Activated naive CD8-positive, alpha-beta T cell treated with anti-CD3 and anti-CD28 coated beads, Interleukin-2, amount 50 U/mL, for 16 hours (primary cell): ENCODE measurements at places on chromosomes 6 and 20.

- no peak for DNase-seq
Observed at GRCh38 chr6:131807321-131807643, 538 bp upstream of the ENPP1 start.

DNA sequence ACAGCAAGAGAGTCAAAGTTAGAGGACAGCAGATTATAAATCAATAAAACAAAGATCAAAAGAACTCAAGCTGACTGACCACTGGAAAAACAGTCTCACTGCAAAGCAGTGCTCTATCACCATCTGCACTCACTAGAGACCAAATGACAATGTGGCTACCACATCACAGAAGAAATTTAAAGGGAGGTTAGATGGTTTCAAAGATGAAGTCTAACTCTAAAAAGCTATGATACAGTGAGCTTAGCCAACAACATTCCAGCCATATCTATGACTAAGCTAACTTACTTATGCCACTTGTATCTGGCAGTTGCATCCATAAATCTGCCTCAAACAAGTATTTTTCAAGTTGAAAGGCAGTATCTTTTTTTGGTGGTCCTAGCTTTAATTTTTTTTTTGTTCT lies 68.6 kb downstream of the ARHGAP18 start:
- DNase-seq: no peak

GRCh38 chr6:140541288-140541687 lies 1166.8 kb upstream of the CITED2 start:
- no peak for DNase-seq

GRCh38 chr6:73520688-73521350 lies at the start of gene EEF1A1:
Gene EEF1A1, minus strand, starts transcription at chr6:73521032. Its CDS starts 1,006 bp downstream, at chr6:73520026.
- peak; percentile 100 for DNase-seq

- peak; percentile 18 for DNase-seq
Observed at GRCh38 chr6:111837641-111838500, 35.4 kb downstream of the FYN start.

GRCh38 chr20:54651252-54651651 lies 175.9 kb downstream of the DOK5 start:
- no peak for DNase-seq

DNA sequence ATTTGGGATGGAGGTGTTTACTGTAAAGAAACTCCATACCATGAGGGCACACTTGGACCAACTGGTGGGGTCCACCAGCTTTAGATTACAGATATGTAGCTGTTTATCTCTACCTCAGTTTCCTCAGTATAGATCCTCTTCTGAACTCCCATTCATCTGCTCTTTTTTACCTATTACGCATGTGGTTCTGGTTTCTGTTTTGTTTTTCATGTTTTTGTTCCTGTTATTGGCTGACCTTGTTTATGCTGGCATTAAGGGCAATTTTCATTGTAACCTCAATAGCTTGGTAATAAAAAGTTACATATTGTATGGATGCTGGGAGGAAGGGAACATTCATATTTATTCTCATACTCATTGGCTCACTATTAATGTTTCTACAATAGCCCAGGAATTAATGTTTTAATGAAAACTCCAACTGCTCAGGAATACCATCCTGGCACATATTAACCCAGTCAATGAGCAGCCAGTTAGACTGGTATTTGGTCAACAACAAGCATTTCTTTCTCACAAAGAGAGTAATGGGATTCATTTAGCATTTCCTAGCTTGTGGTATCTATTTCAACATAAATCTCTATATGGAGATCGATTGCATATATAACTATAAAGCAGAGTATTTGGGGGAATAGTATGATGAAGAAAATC lies 83.8 kb upstream of the FAM184A start:
- no peak for DNase-seq

DNA sequence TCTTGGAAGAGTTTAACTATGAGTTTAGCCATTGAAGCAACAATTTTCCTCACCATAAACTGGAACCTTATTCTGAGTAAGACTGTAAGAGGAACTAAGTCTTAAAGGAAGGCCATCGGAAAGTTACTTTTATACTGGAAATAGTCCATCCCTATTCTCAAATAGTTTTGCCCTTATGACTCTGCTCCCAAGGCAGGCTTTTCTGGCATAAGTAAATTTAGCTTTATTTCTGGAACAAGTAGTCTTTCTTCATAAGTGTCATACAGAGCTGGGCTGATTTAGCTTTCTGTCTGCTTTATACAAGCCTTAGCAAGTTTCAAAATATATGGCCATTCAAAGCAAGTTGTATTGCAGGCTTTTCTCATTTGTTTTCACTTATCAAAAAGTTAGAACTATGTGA lies 328.1 kb downstream of the HACE1 start:
- no peak for DNase-seq

- no peak for DNase-seq
Observed at GRCh38 chr20:4967752-4968477, 33.4 kb downstream of the SLC23A2 start.

- DNase-seq: no peak
Observed at GRCh38 chr6:106158816-106159215, 72.7 kb downstream of the PRDM1 start.

DNA sequence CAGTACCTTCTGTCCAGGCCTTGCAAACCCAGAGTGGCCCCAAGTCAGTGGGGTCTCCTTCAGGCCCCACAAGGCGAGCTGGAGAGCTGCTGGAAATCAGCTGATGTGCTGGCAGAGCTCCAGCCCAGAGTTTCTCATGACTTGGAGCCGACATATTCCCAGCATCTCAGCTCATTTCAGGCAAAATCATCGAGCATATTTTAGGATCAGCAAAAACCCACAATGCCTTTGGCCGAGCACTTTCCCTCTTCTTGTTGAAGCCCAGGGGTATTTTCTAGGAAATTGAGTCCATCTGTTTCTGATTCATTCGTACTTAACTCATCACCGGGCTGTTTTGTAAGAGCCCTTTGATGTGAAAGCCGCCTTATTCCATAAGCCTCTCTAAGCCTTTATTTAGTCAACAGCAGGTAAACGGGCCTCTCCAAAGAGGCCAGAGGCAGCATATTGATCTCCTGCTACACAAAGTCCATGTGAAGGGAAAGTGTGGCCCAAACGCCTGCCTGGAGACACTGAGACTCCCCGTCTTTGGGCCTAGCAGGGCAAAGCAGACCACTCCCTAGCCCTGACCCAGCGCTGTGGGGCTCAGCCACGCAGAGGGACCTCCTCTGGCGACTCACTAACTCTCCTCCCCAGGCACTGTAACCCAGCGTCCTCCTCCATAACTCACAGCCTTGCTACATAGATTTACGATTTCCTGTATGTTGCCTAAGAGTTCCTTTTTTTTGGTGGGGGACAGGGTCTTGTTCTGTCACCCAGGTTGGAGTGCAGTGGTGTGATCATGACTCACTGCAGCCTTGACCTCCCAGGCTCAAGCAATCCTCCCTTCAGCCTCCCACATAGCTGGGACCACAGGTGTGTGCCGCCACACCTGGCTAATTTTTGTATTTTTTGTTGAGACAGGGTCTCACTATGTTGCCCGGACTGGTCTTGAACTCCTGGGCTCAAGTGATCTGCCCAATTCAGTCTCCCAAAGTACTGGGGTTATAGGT lies 12.1 kb upstream of the C20orf203 start:
- no peak for DNase-seq

- no peak for DNase-seq
Observed at GRCh38 chr20:35093267-35093884, 769 bp upstream of the TRPC4AP start.

DNA sequence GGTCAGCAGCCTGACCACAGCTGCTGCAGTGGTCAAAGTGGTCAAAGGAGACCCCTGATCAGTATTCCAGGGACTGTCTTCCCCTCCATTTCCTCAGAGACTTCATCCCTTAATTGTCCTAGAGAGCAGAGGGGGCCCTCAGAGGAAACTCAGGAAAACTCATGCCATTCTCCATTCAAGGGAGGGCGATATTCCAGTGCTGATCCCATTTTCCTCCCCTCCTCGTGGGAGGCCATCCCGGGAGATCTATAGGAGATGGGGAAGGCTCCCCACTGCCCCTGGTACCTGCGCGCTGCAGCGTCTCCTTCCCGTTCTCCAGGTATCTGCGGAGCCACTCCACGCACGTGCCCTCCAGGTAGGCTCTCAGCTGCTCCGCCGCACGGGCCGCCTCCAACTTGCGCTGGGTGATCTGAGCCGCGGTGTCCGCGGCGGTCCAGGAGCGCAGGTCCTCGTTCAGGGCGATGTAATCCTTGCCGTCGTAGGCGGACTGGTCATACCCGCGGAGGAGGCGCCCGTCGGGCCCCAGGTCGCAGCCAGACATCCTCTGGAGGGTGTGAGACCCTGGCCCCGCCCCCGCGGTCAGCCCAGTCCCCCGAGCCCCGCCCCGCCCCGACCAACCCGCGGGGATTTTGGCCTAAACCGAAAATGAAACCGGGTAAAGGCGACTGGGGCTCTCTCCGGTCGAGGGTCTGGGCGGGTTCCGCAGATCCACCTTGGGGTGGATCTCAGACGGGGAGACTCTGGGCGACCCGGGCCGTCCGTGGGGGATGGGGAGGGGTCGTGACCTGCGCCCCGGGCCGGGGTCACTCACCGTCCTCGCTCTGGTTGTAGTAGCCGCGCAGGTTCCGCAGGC lies 878 bp downstream of the HLA-C start:
- no peak for DNase-seq

DNA sequence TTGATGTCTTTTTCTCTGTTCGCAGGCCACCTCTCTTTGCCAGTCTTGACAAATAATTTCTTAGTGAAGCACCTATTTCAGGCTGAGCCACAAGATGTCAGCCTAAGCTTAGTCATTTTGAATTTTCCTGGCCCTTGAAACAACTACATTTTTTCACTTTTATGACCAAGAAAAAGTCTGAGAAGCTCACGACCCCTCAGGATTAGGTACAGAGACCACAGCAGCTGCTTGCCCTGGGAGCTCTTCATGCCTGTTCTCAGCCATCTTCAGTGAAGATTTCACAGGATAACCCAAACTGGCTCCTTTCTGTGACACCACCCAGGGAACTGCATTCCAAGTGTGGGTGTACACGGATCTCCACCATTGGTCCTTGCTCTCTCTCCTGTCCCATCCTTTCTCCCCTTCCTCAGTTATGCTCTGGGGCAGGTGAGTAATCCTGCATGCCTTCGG lies 38.4 kb upstream of the SPTLC3 start:
- DNase-seq: no peak

GRCh38 chr6:122128445-122128844 lies 271.0 kb upstream of the HSF2 start:
- no peak for DNase-seq

DNA sequence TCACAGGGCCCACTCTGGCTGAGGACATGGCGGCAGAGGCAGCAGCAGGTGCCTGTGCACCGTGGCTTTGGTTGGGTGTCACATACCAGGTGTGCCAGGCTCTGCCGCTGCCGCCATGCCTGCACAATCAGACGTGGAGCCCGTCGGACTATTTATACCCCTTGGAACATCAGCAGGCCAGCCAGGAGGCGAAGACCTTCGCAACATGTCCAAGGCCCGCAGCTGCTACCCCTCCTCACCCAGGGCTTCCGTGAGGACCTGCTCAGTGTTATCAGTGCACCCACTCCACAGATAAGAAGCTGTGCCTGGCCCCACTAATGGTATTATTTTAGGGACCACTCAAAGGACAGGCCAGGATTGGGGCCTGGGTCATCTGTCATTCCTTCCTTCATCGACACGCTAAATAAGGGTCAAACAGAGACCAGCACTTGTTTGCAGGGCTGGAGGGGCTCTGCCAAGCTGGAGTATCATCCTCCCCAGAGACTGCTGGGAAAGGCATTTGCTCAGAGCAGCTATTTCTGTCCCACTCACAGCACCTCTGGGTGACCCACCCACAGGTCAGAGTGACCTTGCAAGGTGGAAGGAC lies 109.2 kb downstream of the BMP7 start:
- DNase-seq: no peak

GRCh38 chr20:20273286-20273685 lies 94.6 kb upstream of the INSM1 start:
- DNase-seq: no peak

DNA sequence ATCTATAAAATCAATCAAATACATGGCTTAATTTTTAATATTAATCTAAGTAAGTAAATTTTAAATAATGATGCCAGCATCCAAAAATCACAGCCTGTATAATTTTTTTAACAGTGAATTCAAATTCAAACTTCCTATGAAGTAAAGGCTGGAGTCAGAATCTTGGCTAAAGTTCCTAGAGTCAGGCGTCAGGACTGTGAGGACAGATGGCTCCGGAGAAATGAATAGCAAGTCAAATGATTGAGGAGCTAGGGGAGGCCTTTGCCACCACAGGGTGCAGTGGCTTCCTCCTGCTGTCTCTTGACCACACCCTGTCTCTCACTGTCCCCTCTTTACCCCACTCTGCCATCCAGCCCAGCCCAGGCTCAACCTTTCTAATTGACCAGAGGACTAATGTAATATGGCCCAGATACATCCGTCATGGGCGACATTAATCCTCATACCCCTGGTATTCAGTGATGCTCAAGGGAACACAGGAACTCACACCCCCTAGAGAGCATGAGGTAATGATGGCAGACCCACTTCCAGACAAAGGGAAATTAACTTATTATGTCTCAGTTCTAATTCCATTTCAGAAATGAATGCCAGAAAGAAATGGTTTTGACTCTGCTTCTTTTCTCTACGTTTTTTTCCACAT lies 53.4 kb downstream of the OPRM1 start:
- no peak for DNase-seq

DNA sequence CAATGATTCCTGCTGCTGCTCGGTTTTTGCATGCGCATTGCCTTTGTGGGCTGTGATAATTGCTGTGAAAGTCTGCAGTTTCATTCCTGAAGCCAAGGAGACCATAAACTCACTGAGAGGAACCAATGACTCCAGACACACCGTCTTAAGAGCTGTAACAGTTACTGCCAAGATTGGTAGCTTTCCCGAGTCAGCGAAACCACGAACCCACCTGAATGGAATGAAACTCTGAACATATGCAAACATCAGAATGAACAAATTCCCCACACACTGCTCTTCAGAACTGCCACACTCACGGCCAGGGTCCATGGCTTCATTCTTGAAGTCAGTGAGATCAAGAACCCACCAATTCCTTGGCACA lies 37.7 kb downstream of the TRIM27 start:
- no peak for DNase-seq

- DNase-seq: no peak
Observed at GRCh38 chr6:56938649-56939191, 16.2 kb upstream of the BEND6 start.

GRCh38 chr20:39170896-39171463 lies 208.8 kb downstream of the DHX35 start:
- DNase-seq: no peak

DNA sequence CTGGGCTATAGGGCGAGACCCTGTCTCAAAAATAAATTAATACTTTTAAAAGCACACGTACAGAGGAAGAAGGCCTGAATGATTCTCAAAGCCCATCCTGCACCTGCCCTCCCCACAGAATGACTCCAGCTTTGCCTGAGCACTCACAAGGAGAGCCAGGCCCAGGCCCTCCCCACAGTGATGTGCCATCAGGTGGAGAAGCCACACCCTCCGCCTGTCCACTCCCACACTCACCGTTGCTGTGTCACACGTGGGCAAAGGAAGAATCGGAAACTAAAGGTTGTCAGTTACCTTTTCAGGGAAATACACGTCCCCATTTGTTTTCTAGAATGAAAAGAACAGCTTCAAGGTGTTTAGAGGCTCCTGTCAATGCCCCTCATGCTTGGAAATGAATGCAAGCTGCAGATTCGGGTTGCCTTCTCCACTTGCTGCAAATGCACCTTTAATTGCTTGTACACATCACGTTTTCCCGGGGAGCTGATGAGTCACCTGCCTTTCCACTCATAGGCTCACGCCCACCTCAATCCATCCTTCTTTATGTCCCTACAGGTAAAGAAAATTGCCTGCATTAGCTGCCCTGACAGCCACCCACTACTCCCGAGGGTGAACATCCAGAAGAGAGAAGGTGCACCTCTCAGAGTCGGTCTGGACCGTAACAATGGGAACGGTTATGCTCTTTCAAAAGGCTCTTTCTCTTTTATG lies 45.5 kb upstream of the AFDN start:
- no peak for DNase-seq
